ENCODE measurements at places on chromosomes 16 and 17.

DNA sequence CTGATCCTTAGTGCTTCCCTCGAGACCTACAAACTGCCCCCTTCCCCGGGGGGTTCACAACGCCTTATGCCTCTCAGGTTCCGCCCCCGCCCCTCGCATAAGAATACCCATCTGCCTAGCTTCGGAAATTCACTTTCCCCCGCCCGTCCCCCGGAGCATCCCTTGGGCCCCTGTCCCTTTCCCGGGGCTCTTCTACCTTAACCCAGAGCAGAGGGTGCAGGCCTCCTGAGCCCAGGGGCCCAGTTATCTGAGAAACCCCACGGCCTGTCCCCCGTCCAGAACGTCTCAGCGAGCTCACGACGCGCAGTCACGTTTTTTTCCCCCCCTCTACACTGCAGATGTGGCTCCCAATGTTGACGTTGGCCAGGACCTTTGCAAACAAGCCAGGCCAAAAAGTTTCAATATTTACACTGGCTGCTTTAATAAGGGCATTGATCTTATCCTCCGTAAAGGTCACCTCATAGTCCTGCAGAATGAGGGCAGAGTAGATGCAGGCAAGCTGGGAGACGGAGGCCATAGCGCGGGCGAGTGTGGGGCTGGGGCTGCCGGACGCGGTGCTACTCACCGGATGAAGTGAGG is 1.4 kb upstream of the NBR1 start:
- DNase-seq = no peak

DNA sequence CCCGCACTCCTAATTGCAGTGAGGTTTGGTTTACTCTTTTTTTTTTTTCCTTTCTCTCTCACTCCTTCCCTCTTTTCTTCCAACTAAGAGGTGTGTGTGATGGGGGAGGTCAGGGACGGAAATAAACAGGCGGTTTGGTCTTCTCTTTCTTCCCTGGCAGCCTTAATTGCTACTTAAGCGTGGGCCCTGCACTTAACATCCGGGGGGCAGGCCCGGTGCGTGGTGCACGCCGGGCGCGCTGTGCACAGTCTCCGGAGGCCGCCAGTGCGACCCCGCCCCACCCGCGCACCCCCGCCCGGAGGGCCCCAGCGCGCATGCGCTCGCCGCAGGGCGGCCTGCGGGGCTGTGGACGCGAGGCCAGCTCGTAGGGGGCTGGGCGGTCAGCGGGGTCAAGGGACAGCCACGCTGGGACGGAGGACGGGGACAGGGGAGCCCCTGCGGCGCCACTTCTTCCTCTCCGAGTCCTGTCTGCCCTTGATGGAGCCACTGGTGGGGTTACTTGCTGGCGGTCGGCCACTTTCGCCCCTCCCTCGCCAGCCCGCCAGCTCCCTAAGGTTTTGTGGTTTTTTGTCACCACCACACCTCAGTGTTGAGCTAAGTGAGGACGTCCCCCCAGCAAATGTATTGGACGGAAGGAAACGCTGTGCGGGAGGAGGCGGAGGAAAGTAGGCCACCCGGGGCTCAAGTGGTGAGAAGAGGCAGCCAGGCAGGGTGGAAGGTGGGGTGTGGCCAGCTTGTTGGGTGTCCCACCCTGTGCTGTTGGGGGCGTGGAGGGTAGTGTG is 120.9 kb downstream of the MRM1 start:
- no peak for DNase-seq

DNA sequence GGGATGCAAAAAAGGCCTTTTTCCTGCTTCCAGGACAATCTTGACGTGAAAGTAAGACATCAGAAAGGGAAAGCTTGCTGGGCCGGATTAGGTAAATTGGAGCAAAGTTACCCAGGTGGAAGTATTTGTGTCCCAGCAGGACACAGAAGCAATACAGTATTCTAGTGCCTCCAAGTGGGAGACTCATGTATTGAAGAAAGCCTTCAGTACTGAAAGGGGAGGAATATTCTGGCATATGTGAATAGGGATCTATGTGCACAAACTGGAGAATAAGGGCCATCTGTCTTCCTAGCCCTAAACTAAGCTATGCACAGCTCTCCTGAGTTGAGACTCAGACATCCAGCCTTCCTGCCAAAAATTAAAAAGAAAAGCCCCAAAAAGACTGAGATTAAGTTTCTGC is 327.3 kb upstream of the CDH8 start:
- DNase-seq = no peak

- no peak for DNase-seq
These were observed 9.3 kb downstream of the HDAC5 start for GRCh38 chr17:44113868-44114840.

GRCh38 chr16:70684146-70685060 is 1.4 kb downstream of the MTSS2 start:
- no peak for DNase-seq

- no peak for DNase-seq
These were observed 55.8 kb downstream of the MYH10 start for GRCh38 chr17:8574687-8575086.

GRCh38 chr17:17320911-17321220 is 17.7 kb downstream of the NT5M start:
- no peak for DNase-seq

DNA sequence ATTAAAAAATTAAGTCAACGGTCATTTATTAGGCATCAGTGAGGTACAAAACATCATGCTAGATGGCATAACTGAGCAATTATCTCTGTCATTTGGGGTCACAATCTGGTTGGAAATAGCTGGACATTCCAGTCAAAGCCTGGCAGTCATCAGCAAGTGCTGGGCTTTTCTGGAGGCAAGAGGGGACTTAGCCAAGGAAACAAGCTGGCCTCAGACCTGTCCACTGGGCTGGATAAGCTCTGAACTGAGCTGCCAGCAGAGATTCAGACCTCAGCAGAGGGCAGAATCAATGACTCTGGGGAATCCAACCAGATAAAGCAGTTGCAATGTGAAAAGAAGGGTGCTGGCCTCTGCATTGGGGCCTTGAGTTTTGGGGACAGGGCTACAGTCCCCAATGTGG is 161.9 kb upstream of the NOL11 start:
- DNase-seq = no peak

GRCh38 chr16:53071748-53072301 is 17.0 kb downstream of the CHD9 start:
- DNase-seq = no peak

GRCh38 chr16:74747716-74748615 is 26.7 kb downstream of the FA2H start:
- no peak for DNase-seq

DNA sequence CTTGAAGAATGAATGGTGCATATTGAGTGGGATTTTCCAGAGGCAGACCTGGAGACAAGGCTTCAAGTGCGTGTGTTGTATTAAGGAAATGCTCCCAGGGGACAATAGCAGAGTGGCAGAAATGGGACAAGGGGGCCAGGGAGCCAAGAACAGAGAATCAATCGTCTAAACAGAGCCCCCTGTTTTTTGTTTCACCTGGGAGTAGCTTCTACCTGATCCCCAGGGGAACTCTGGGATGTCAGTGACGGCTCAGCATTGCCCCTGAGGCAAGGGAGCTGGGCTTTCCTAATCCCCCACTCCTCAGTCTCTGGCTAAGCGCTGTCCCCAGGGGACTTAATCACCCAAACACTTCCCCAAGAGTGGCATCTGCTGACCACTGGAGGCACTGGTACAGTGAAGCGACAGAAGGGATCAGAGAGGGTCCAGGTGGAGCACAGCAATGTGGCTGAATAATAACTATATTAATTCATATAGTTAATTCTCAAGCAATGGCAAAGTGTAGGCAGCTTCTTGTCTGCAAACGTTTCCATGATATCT is 35.7 kb upstream of the C16orf78 start:
- no peak for DNase-seq

All from SIG-M5 (cell line).